ENCODE measurements at places on chromosomes 4 and X.

- DNase-seq = no peak
These were observed 21.9 kb upstream of the P2RY8 start for GRCh38 chrX:1558761-1559468.

- DNase-seq = no peak
These were observed 74.1 kb downstream of the TSPAN5 start for GRCh38 chr4:98584265-98584664.

DNA sequence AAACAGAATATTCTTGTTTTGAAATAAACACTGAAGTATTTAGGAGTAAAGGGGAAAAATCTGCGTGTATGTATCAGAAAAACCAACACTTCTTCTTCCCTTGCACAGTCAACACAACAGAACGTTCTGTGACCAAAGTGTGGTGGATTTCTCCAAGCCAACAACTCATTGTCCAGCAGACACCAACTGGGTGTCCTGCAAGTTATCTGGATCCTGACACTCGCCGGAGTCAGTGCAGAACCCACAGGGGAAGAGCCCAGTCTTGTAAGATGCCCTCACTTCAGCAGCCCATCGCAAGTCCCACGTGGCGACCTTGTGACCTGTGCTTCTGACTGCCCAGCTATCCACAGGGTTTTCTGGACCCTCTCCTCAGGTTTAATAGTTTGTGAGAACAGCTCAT lies 630.7 kb upstream of the ZFP42 start:
- DNase-seq = no peak

GRCh38 chrX:130224810-130225209 lies 43.9 kb downstream of the ZNF280C start:
- no peak for DNase-seq

- no peak for DNase-seq
These were observed 71.3 kb downstream of the SOX3 start for GRCh38 chrX:140433582-140433981.

DNA sequence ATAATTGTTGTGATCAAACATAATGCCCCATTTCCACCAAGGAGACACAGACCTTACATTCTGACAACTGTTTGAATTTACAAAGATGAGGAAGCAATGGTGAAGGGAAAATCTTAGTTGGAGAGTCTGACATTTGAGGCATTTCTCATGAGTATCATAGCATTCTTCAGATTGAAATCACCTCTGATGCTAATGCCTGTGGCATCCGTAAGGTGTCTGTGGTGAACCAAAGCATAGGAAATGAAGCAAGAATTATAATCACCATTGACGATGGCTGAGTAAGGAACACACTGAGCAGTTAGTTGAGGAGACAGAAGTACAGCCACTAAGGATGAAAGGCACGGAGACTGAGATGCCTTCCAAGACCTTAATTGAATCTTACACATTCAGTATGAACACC lies 575.7 kb downstream of the TRIML1 start:
- no peak for DNase-seq

- peak; percentile 26 for DNase-seq
These were observed 657 bp upstream of the ANKRD50 start for GRCh38 chr4:124713185-124713592.

- peak; percentile 25 for DNase-seq
These were observed 44.9 kb downstream of the ZNF182 start for GRCh38 chrX:47958761-47959342.

GRCh38 chr4:112916868-112917267 lies 132.6 kb upstream of the ANK2 start:
- peak; percentile 15 for DNase-seq

- DNase-seq = no peak
These were observed 64.3 kb downstream of the TIGD2 start for GRCh38 chr4:89175611-89176010.

DNA sequence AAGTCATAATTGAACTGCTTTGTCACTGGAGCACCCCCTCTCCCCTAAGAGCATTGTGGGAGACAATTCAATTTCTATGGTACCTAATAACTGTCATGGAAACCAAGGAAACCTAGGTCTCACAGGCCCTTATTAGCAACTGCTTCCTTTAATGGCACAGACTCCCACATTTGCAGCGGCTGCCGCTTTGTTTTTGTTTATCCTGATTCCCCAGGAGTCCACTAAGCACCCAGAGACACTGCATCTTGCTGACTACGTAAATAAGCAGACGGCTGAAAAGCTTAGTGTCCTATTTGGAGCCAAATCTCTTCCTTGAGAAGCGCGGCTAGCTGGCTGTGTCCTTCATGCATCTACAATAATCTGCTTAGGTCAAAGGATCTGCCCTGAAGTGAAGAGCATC lies 494.4 kb downstream of the TMA16 start:
- no peak for DNase-seq

DNA sequence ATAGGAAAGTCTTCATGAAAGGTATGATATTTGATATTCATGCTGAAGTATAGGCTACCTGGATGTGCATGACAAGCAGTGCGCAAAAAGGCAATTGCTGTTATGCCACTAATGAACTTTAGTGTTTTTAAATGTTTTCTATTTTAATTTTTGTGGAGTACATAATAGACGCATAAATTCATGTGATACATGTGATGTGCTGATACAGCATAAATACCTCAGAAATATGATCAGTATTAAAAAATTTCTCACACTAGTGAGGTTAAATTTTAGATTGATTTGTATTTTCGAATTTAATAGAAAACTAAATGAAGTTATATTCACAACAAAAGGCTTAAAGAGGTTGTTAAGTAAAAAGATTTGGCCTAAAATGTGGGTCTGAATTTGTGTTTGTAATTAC lies 2.2 kb downstream of the UGT2A1 start:
- DNase-seq = no peak

DNA sequence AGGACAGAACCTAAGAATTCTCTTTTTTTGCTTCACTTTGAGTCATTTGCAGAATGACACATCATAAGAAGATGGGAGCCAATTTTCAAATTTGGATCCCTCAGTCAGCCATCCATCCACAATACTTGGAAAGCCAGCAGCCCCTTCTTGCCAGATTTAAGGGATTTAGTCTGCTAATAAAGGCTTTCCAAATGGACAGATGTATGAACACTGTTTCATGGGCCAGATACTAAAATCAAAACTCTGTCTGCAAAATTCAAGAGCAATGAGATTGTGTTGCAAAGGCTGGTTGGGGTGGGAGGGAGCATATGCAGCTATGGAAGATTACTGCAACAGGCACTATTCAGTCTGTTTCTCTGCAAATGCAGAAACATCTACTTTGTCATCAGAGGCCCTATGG lies 37.7 kb upstream of the KCNIP4 start:
- no peak for DNase-seq

GRCh38 chr4:35591035-35591434 lies 653.3 kb downstream of the ARAP2 start:
- no peak for DNase-seq

GRCh38 chrX:41932885-41933284 lies 9.5 kb upstream of the CASK start:
- DNase-seq = no peak

DNA sequence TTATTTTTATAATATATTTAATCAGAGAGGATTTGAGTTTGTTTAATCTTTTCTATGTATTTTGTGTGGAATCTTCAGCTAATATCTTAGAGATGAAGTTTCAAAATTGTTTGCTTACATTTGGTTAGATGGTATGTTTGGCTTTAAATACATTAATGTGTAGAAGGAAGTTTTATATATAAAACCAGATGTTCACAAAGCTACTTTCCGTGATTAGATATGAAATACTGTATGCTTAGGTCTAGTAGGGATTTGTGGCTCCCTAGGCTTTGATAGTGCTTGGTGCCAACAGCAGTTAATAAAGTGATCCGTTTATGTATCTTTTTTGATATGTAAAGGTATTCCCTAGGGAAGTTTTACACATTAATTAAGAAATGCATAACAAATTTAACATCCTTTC lies 223.0 kb downstream of the ARHGAP10 start:
- no peak for DNase-seq

GRCh38 chr4:86586626-86587380 lies 7.3 kb upstream of the PTPN13 start:
- DNase-seq = no peak

DNA sequence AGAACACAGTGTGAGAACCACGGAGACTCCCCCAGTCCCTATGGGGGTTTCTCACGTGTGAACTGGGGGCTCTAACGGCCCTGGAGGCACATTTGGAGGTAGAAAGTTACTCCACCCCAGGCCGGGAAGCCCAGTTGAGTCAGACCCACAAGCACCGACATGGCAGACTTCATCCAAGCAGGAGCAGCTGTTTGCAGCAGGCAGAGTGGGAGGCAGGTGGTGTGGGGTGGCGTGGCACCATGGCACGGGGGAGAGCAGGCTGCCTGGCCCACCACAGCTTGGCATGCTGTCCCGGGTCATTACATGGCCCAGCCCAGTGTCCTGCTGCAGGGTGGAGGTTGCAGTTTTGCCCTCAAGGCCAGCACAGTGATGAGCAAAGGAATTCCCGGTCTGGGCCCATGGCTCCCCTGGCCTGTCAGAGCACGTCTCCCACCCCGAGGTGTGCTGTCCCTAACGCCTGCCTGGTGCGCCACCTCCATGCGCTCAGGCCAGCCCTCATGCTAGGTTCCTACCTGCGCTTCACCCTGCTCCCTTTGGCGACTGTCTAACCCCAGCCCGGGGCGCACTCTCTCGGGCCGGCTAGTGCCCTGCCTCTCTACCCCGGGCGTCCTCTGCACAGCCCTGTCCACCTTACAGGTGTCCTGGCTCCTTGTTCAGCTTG lies 90.6 kb upstream of the AFAP1 start:
- DNase-seq = no peak

- no peak for DNase-seq
These were observed 135.3 kb upstream of the HS3ST1 start for GRCh38 chr4:11564021-11564420.

DNA sequence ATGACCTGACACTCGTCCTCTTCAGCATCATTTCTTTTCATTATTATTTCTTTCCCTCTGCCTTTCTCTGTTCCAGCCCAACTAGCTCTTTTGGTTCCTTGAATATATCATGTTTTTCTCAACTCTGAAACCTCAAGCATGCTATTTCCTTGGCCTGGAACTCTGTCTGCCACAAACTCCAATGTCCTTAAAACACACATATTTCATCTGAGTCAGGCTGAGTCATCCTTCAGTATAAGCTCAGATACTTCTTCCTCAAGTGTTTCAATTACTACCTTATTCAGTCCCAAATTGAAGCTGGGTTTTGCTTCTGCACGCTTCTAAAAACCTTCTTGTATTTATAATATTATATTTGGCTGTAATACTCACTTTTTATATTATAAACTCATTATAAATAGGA lies 424.2 kb downstream of the PDGFC start:
- DNase-seq = no peak

- no peak for DNase-seq
These were observed 12.3 kb downstream of the ATP7A start for GRCh38 chrX:77922787-77923186.

GRCh38 chrX:23066588-23067281 lies 67.0 kb downstream of the DDX53 start:
- DNase-seq = no peak

DNA sequence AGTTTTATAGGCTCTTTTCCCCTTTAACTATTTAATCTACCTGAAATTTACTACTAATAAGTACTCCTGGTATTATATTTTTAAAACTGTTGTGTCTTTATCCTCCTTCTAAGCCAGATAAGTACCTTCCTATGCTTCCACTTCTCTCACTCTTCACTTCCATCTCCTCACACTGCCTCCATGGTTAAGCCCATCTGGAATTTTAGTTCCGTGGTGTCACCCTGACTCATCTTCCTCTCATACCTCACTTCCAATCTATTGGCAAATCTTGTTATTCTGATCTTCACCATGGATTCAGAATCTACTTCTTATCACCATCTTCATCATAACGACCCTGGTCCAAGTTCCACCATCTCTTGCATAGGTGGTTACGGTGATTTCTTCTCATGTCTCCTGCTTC lies 32.7 kb upstream of the DAPP1 start:
- no peak for DNase-seq

DNA sequence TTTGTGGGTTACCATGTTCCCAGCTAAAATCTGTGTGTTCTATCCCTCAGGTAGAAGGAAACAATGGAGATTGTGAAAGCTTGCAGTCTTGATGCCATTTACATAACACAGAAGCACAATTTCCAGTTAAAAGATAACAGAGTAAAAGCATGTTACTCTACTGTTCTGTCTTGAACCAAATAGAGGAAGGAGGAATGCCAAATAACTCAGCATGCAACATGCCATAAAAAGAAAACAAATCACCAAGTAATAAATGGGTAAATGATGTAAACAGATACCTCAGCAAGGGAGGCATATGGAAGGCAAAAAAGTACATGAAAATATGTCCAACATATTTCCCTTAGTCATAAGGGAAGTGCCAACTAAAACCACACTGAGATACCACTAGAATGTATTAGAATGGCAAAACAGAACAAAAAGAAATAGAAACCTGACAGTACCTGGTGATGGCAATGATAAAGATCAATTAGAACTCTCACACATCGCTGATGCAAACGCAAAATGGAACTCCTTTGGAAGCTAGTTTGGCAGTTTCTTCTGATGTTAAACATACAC lies 502.6 kb upstream of the HS3ST1 start:
- DNase-seq = no peak

GRCh38 chr4:53920116-53920515 lies 144.3 kb downstream of the CHIC2 start:
- DNase-seq = peak; percentile 8

- no peak for DNase-seq
These were observed 73.2 kb downstream of the FBXW7 start for GRCh38 chr4:152462695-152463094.

DNA sequence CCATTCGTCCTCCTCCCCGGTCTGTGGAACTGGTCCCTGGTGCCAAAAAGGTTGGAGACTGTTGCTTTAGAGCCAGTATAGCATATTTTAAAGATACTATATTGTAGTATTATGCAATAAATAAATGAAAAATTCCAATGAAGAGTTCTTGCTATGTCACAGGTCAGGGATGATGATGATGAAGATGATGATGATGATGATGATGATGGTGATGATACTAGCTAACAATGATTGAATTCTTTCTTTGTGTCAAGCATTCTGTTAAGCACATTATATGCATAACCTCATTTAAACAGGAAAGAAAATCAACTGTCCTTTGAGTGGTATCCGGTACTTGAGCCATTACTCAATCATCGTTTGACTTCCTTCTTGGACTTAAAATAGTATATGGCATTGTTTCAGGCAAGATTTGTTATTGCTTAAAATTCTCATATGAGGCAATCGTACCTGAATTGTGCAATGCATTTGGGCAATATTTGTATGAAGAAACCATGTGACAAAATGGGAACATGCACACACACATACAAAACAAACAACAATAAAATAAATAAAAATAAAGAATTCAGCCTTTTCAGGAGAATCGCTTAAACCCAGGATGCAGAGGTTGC lies 22.8 kb upstream of the TLR2 start:
- no peak for DNase-seq

- no peak for DNase-seq
These were observed 210.7 kb downstream of the PRR32 start for GRCh38 chrX:127030016-127030748.

- no peak for DNase-seq
These were observed 56.1 kb downstream of the LANCL3 start for GRCh38 chrX:37627602-37628001.

GRCh38 chr4:5374994-5375393 lies 323.7 kb downstream of the STK32B start:
- DNase-seq = no peak

Data from H7 (cell line).